ENCODE measurements at places on chromosomes 1 and 21. TPM values are rescaled to one million over a fixed set of nuclear protein-coding genes. Genes with fewer than 3 reads are reported as not detected.

Gene OPTC
- not detected for total RNA-seq

Gene POLR3GL
- total RNA-seq, result 19.4 TPM

Gene USP16
- 46.2 TPM for total RNA-seq

Gene SELL
- total RNA-seq, result 1.4 TPM

Gene S100A9
- total RNA-seq, result 471 TPM

Gene TDRD5
- not detected for total RNA-seq

Gene DDAH1
- 11.2 TPM for total RNA-seq

Gene KCNC4
- total RNA-seq, result 4.4 TPM

Gene SCCPDH
- 30.3 TPM for total RNA-seq

All from omental fat pad (tissue), 4 donors.